CD8-positive, alpha-beta T cell (primary cell): ENCODE measurements at places on chromosomes 11 and 22.

GRCh38 chr11:27795955-27796861, 96.0 kb upstream of the BDNF start:
- DNase-seq, result no peak

- no peak for DNase-seq
Measured at GRCh38 chr11:8671651-8672062, 10.8 kb downstream of the TRIM66 start.

GRCh38 chr11:69265911-69266510, 27.9 kb upstream of the MYEOV start:
- no peak for DNase-seq

- no peak for DNase-seq
Measured at GRCh38 chr11:96299155-96299888, 43.7 kb downstream of the MAML2 start.

DNA sequence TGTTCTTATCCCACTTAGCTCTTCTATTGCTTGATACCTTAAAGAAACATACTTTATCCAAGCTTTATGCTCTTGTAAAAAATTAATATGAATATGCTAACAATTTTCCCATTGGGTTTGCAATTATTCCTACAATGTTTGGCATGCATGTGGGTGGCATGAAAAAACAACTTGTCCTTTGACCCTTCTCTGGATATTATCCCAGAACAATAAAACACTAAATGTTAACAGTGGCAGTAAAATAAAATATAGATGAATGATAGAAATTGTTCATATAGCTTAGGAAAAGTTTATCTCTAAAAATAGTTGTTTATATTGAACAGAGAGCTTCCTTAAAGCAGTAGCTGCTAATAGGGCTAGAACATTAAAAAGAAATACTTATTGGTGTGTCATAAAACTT, 860.5 kb upstream of the LRRC4C start:
- no peak for DNase-seq

GRCh38 chr22:45458532-45458931, 44.2 kb upstream of the FBLN1 start:
- DNase-seq, result no peak

- DNase-seq, result peak; percentile 69
Measured at GRCh38 chr11:119115484-119116234, 5.7 kb upstream of the HINFP start.

DNA sequence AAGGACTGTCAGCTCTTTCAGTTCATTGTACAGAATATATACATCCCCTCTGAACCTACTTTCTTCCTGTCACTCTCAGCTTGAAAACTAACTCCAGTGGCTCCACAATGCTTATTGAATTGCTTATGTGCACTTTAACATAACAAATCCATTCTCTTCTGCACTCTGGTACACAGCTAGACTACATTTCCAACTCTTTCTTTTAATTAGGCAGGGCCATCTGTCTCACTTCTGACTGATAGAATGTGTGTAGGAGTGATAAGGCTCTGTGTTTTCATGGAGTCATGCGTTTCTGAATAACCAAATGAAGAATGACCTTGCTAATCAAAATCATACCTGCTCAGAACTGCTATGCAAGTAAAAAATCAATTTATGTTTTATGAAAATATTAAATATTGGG, 278.5 kb upstream of the CCDC179 start:
- no peak for DNase-seq

DNA sequence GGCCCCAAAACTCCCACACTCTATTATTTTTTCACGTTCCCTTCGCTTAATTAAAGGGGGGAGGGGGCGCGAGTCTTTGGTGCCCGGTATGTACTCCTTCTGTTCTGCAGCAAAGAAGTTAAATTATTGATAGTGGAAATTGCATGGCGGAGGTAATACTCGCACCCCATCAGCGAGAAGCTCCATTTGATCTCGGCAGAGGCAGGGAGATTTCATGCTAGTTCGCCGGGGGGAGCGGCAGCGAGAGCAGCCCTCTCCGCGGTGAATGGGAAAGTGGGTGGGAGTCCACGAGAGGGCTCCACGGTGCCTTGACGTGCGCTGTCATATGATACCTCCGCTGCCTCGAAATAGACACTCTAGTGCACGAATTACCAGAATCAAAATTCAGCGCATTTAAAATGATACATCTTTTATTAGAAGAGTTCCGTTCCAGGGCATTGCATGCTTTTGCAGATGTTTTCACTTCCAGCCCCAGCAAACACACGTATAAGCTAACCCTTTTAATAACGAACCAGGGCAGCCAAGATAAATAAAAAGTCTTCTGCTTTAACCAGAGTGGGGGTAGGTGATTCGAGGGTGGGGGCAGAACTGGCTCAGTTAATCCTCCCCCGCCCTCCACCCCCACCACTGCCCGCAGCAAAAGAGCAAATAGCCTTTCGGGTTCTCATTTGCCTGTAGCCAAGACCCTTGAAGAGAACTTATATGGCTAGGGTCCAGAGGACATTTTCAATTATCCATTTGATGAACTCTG, 1.3 kb upstream of the BDNF start:
- DNase-seq, result no peak

GRCh38 chr22:43144949-43145348, 1.8 kb upstream of the MCAT start:
- no peak for DNase-seq

DNA sequence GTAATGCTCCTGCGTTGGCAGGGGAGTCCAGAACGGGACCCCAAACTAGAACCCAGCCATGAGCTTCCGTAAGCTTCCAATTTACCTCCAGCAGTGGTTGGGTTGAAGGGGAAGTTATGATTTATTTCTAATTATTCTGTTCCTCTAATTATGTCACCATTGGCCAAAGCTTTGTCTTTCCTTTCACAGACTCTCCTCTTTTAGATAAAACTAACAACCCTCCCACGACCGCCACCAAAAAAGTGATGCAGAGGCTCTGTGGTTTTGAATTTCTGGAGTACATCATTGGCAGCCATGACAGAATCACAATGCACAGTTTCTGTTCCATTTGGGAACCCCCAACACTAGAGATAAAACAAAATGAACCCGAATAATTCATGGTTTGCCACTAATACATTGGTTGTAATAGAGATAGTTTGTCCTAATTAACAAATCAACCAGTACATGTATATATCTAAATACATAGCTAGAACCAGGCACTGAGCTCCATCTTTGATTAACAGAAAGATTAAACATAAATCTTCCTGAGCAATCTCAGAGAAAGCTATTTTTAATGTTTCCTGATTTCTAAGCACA, 64.3 kb downstream of the ETS1 start:
- peak; percentile 85 for DNase-seq

GRCh38 chr11:120123946-120124345, 14.0 kb downstream of the TRIM29 start:
- no peak for DNase-seq

- DNase-seq, result no peak
Measured at GRCh38 chr11:92844197-92844596, 125.3 kb upstream of the MTNR1B start.

DNA sequence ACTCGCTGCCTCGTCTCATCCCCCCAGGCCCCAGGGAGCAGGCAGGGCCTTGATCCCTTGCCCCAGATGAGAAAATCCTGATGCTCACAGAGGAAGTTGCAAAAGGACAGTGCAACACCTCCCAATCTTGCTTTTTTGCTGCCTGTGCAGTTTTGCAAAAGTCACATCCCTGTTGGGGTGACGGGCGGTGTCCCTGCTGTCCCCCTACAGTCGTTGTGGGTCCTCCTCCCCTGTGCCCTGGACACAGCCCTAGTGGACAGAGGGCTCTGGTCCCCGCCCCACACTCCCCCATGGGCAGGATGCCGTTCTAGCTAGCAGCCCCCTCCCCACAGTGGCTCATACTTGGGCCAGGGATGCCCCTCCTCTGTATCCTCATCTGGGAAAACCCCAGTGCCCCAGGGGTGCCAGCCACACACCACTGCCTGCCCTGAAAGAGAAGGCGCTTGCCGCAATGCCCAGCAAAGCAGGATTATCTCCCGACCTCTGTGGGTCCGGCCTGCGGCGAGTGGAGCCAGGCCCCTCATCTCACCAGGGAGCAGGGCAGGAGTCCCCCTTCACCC, 18.4 kb upstream of the CTSD start:
- no peak for DNase-seq

- DNase-seq, result no peak
Measured at GRCh38 chr11:66858186-66858938, 1.5 kb downstream of the LRFN4 start.

DNA sequence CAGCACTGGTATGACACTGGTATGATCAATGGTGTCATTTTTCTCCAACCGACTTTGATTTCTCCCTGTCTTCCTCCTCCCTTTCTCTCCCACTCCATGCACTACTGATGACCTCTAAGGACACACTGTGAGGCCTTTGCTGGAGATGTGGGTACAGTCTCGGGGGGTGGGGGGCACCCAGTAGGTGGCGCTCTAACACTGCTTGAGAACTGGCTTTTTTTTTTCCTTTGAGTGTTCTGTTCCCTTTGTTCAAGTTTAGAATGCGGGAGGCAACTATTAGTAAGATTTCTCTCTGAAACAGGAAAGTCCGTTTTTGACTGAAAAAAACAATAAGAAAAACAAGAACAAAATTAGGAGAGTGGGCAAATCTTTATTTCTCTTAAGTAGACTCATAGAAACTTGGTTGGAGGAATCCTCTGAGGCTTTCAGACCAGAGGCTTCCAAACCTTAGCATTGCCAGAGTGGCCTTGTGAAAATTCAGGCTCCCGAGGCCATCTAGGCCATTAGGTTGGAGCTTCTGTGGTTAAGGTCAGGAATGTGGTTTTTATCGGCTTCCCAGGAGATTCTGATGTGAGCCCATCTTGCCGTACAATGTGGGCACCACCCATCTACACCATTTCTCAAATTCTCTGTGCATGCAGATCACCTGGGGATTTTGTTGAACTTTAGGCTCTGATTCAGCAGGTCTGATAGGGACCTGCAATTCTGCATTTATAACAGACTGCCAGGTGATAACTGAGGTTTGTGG, 43.2 kb downstream of the PANX1 start:
- peak; percentile 43 for DNase-seq

GRCh38 chr11:78304201-78304600, 113.4 kb downstream of the GAB2 start:
- no peak for DNase-seq

DNA sequence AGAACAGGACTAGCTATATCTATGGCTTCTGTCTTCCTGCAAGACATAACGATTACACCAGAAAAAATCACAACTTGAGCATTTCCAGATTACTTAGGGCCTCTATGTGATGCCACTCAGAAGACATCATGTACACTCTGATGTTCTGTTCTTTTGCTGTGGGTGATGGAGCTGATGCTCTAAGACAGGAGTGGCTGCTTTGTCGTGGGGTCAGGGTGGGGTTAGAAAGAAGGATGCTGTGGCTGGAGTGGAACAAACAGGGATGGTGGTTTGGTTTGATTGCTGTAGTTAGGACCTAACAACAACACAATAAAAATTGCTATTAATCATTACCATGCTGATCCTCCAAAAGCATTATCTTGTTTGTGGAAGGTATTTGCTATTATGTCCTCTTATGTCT, 120.3 kb upstream of the ARHGAP20 start:
- DNase-seq, result no peak

GRCh38 chr11:69292221-69292648, 1.7 kb upstream of the MYEOV start:
- peak; percentile 69 for DNase-seq

- DNase-seq, result no peak
Measured at GRCh38 chr22:46959369-46959768, 196.9 kb downstream of the TBC1D22A start.

DNA sequence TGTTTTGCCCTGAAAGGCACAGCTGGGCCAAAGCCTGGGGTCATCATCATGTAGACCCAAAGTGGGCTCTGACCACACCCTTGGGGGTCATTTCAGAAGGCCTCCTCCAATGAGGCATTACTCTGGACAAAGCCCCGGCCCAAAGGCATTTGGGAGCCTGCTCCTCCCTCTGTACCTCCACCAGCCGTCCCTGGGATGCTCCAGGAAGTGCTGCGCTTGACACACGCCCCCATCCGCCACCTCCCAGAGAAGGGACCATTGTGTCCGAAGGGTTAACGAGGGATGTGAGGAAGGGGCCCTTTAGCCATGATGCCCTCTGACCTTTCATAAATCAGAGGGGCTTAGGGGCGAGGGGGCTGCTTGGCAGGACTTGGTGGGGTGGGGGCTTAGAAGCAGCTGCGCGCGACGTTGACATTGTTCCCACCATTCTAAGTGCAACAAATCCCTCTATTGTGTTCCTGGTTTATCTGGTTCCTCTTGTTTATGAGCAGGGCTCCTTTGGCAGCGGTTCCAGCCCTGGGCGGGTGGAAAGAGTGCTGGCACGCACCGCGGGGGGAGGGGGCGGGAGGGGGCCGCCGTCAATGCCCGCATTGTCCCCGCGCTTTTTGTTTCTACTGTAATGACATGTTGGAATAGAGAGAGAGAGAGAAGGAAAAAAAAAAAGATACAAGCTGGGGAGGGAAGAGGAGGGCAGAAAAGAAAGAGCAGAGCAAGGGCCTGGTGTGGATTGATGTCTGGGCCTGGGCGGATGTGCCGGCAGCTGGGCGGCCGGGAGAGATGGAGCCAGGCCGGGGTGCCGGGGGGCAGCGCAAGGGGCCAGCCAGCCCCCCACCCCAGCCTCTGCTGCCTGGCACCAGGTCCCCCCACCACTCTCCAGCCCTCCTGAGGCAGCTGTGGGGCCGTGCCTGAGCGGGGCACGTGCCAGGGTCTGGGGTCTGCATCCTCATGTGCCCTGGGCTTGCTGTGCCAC, 32.1 kb upstream of the SOX10 start:
- DNase-seq, result no peak

DNA sequence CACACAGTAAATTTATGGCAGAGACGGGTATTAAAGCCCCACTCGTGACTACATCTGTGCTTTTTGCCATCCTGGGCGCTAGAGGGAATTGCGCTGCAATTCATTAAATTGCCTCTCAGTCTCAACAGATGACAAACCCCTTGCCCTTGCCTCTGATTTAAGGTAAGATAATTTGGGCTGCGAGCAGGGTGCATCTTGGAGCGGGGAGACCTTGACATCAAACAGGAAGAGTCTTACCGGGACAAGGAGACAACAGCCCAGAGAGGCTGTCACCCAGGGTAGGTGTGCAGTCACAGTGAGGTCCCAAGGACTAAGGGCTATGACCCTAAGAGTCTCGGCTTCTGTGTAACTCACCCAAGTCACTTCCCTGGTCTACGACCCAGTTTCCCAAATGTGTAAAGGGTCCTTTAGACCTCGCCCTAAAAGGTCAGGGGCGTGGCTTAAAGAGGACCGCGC, 449 bp upstream of the TOM1 start:
- no peak for DNase-seq

GRCh38 chr11:65206901-65207300, 25.2 kb downstream of the CAPN1 start:
- DNase-seq, result no peak

GRCh38 chr11:113188371-113188834, 126.0 kb upstream of the TTC12 start:
- DNase-seq, result no peak
